ENCODE measurements at places on chromosomes 7 and 10.
A peak's percentile ranks its signal among the peaks of the same experiment; 100 is the strongest.

GRCh38 chr10:4526311-4526731 lies 299.7 kb upstream of the AKR1E2 start:
- no peak for DNase-seq

DNA sequence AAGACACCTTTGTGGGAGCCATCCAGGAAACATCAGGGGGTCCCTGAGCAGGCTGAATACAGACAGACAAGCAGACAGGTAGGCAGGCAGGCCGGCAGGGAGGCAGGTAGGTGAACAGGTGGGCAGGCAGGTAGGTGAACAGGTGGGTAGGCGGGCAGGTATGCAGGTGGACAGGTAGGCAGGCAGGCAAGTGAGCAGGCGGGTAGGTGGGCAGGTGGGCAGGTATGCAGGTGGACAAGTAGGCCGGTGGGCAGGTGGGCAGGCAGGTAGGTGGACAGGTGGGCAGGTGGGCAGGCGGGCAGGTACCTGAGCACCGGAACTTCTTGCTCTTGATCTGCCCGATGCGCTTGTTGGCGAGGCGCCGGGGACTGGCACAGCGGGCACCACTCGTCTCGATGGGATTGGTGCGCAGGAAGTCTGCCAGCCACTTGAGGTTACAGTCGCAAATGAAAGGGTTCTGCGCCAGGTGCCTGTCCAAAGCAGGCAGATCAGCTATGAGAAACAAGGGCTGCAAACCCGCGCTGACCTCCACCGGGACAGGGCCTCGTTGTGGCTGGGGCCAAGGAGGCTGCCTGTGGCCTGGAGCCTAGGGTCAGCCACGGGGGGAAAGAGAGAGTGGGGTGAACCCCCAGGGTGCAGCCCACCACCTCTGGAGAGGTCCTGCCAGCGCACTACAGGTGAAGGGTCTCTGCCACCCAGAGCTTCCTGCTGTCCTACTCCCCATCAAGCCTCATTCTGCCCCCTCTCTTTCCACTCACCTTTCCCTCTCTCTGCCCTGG lies 136.9 kb downstream of the SLIT1 start:
- no peak for DNase-seq

DNA sequence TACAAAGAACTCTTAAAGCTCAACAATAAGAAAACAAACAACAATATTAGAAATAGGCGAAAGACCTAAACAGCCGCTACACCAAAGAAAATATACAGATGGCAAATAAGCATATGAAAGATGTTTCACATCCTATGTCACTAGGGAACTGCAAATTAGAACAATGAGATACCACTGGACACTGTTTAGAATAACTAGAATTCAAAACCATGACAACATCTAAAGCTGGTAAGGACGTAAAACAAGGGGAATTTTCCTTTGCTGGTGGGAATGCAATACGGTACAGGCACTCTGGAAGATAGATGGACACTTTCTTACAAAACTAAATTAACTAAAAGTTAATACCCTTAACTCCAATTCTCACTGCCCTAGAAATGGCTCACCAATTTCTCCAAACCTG lies 44.5 kb downstream of the THSD7A start:
- DNase-seq, result no peak

- no peak for DNase-seq
These were observed 119.6 kb downstream of the INPP5A start for GRCh38 chr10:132657127-132657706.

- DNase-seq, result no peak
These were observed 287.6 kb upstream of the TPK1 start for GRCh38 chr7:145123502-145123901.

DNA sequence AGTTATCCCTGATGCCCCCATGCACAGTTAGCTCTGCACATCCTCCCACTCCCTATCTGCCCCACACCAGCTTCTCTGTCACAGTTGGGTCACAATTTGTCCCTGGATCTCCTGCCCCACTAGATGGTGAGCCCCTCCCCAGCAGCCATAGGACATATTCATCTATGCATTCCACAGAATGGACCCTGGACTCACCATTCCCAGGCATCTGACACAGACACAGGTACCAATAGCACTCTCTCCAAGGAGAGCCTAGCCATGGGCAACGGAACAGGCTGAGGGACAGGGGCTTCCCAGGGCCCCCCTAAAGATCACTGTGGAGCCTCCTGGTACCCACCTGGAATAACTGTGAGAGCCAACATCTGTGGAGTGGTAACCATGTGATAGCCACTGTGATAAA lies 34.7 kb upstream of the EEPD1 start:
- no peak for DNase-seq

DNA sequence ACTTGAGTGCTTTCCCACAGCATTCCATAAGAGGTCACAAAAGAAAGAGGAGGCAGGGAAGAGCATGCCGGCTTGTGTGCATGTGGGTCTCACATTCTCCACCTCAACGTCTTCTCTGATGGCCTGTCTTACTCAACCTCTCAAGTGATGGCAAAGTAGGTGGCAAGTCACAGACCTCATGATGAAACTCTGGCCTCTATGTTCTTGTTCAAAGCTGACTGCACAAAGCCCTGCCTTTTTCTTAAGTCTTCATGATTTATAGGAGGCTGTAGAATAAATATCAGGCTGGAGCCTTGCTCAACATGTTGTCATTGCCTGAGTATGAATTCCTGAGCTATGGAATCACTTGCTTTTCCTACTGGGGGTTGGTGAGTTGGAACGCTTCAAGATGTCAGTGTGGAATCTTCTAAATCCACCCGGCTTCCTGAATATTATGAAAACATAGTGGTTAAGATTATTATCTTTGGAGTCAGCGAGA lies 213.6 kb upstream of the INHBA start:
- peak; percentile 95 for DNase-seq

GRCh38 chr7:134365341-134366054 lies 48.8 kb upstream of the SLC35B4 start:
- DNase-seq, result no peak

DNA sequence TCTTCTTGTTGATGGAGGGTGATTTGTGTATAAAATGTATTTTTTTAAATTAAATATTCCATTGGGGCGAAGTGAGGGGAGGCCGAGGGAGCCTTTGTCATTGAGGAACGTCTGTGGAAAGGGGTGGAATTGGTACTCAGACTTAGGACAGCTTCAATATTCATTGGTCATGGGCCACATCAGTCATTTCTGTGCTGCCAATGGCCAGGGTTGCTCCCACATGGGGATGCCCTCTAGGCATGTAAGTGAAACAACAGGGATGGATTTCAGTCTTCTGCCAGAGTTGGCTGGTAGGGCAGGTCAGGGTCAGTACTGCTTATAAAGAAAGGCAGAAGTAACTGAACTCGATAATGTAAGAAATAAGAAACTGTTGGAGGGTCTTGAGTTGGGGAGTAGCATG lies 47.2 kb downstream of the NEURL1 start:
- DNase-seq, result no peak

DNA sequence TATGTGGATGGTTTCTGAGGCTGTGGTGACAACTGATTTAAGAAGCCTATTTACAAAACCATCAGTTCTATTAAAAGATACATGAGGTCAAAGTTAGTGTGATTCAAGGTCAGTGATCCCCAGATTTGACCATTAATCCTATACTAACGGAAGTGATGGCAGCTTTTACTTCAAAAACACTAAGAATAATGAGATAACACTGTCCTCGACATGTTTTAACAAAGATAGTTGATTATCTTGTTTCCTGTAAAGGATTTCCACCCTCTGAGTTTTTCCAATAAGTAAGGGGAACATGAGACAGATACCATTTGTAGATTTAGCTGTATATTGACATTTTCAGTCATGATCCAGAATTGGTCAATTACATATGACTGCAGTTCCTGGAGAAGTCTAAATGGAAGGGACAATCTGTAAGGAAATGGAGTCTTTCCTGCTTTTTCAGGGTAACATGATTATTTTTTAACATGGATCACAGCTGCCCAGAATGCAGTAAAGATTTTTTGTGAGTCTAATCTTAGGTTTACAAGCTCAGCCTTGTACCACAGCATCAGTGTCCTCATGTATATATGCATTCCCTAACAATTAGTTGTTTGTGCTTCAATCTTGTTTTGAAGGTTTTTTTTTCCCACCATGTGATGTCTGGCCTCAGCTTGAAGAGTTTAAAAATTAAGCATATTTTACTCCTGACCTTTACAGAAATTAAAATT lies 188.0 kb downstream of the PPP1R9A start:
- no peak for DNase-seq

GRCh38 chr7:17863809-17864143 lies 76.5 kb downstream of the SNX13 start:
- DNase-seq, result no peak

GRCh38 chr10:20877986-20878983 lies 18.8 kb downstream of the NEBL start:
- no peak for DNase-seq

DNA sequence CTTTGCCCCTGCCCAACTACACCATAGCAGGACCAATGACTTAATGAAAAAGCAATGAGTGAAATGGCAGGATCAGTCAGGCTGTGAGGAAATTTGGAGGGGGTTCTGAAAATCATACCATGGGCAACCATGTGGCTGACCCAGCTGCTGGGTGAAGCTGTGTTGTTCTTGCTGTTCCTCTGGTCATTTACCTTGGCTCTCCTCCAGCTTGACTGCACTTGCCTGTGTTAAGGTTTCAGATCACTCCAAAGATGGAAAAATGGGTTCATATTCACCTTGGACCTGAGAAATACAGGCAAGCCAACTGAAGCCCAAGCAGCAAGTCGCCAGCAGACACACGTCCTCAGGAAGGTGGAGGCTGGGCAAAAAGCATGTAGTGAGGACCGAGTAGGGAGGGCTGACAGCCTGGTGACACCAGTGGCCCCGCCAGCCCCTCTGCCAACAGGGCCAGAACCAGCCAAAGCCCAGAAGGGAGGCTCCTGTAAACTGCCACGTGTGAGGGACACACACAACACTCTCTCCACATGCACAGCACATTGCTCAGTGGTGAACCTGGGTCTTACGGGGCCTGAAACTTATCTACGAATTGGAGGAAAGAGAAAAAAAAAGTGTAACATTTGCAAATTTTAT lies 40.1 kb downstream of the PARP12 start:
- DNase-seq, result no peak

- DNase-seq, result no peak
These were observed 13.9 kb downstream of the BRAT1 start for GRCh38 chr7:2541291-2542010.

- no peak for DNase-seq
These were observed at the start of gene FAM20C for GRCh38 chr7:191981-192649. Gene FAM20C (plus strand): TSS chr7:192571. CDS start chr7:193200, 629 bp downstream.

DNA sequence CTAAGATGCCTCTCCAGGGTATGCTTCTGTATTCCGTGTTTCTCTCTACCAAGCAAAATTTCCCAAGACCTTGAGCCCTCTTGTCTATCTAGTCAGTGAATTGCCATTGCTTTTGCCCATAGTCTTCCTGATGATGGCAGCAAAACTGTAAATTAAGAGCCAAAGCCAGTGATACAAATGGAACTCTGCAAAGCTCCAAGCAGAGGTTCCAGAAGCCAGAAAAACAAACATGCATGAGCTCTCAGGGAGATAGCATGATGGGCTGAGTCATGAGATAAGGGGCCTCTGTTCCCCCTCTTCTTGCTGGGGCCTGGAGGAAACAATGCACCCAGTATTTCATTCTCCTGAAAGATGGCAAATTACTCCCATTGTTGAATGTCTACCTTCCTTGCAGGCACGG lies 24.7 kb downstream of the LSMEM1 start:
- no peak for DNase-seq

DNA sequence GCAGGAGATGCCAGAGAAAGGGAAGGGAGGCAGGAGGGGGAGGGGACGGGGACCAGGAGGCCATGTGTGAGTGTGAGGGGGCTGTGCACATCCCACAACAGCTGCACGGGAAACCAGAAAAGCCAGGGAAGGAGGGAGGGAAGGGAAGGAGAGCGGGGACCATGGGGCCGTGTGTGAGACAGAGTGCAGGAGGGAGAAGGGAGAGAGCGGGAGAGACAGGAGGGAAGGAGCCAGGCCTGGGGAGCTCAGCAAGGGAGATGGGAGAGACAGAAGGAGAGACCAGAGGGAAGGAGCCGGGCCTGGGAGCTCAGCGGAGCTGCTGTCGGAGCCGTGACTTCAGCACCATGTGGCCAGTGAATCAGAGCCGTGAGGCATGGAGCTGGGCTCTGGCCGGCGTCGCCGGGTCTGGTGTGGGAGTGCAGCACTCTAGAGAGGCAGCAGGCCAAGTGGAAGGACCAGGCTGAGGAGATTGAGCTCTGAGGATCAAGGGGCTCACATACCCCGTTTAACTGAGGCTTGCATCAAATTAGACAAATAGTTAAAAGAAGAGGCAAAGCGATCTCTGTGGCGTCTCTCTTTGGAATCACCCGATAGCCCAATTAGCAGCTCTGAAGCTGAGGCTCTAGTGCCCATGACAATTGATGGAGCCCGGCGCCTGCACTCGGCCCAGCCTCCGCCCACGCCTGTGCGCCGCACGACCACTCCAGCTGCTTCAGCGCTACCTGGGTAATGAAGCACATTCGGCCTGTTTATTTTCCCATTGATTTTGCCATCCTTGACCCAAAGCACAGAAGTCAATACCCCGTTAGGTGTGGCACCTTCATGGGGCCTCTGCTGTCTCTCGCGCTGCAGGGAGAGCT lies 150.4 kb downstream of the MAD1L1 start:
- DNase-seq, result no peak

DNA sequence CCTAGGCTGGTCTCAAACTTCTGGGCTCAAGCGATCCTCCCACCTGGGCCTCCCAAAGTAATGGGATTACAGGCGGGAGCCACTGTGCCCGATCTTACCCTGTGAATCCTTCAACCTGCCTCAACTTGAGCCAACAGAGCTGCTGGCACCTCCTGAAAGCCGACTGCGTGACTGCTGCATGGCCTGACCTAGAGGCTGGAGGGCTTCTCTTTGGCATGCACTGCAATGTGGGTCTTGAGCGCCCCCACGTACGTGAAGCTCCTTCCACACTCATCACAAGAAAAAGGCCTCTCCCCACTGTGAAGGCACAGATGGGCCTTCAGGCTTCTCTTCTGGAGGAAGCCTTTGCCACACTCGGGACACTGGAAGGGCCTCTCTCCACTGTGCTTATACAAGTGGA lies 12.9 kb upstream of the ZNF786 start:
- no peak for DNase-seq

- DNase-seq, result no peak
These were observed 514.8 kb downstream of the DNAJB6 start for GRCh38 chr7:157851501-157852067.

DNA sequence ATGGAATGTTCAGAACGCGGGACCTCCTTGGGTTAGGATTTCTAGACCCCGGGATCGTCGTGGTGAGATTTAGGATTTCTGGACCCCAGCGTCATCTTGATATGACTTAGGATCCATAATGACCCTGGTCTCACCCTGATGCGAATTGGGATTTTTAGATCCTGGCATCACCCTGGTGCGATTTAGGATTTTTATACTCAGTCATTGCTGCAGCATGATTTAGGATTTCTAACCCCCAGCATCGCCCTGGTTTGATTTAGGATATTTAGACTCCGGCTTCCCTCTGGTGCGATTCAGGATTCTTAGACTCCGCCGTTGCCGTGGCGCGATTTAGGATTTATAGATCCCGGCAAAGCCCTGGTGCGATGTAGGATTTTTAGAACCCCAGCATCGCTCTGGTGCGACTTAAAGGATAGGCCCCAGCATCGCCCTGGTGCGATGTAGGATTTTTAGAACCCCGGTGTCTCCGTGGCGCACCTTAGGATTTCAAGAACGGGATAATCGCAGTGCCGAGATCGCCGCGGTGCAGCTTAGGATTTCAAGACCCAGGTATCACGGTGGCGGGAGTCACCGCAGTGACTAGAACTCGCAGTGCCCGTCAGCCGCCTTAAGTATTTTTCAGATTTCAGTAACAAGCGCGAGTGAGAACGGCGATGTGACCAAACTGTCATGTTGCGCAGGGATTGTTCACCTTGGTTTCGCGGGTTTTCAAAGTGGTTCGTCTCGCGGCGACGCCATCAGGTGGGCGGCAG lies 814 bp downstream of the MEST start:
- DNase-seq, result no peak
